MV-4-11 (cell line): ENCODE measurements at places on chromosomes 5 and 9.

- no peak for DNase-seq
Measured at GRCh38 chr5:55407059-55407684, 99.4 kb downstream of the MTREX start.

GRCh38 chr9:21964925-21965385 is 29.2 kb downstream of the CDKN2A start:
- peak; percentile 67 for DNase-seq

DNA sequence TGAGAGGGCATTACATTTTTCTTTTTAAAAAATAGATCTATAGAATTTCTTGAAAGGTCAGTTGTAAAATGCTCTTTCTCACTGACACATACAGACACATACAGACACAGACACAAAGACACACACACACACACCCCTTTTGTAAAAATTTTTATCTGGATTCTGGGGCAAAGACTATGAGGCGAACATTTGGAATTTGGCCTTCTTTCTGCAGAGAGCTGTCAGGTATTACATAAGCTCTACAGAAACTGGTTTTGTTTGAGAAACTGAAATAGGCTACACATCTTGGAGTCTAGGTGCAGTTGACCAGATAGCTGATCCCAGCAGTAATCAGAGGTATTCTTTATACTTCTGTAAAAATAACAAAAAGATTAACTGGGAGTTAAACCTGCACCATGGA is 315.9 kb upstream of the RPS23 start:
- DNase-seq = no peak

- no peak for DNase-seq
Measured at GRCh38 chr5:36734422-36734821, 128.0 kb downstream of the SLC1A3 start.

DNA sequence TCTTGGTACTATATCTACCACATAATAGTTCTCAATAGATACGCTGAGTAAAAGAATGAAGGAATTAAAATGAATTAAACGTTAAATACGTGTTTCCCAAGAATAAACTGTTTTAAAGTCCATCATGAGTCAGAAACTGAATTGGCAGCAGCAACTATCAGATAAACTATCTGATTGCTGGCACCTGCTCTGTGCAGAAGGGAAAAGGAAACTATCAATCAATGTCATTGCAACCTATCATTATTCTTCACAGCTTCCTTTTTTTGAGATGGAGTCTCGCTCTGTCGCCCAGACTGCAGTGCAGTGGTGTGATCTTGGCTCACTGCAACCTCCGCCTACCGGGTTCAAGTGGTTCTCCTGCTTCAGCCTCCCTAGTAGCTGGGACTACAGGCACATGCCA is 8.8 kb upstream of the WDR36 start:
- peak; percentile 7 for DNase-seq

GRCh38 chr5:91206734-91207133 is 176.4 kb downstream of the ARRDC3 start:
- no peak for DNase-seq

- no peak for DNase-seq
Measured at GRCh38 chr9:98992885-98993569, 49.3 kb downstream of the COL15A1 start.

DNA sequence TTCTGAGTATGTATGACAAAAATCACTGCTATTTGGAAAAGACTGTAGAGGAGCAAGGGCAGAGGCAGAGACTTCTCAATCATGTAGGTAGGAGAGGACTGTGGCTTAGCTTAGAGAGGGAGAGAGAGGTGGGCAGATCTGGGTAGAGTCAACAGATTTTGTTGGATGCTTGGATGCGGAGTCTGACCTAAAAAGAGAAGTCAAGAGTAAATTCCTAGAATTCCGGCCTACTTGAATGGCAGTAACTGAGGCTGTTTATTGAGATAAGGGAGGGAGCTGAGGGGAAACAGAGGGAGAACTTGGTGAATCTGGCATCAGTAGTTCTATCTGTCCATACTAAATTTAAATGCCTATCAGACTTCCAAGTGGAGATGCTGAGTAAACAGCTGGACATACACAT is 2.4 kb downstream of the TICAM2 start:
- DNase-seq = no peak

- peak; percentile 98 for DNase-seq
Measured at GRCh38 chr5:142795251-142795650, 25.1 kb downstream of the ARHGAP26 start.

- DNase-seq = no peak
Measured at GRCh38 chr5:93519740-93520139, 61.3 kb downstream of the NR2F1-AS1 start.

- no peak for DNase-seq
Measured at GRCh38 chr5:39299962-39300361, 64.3 kb downstream of the C9 start.

DNA sequence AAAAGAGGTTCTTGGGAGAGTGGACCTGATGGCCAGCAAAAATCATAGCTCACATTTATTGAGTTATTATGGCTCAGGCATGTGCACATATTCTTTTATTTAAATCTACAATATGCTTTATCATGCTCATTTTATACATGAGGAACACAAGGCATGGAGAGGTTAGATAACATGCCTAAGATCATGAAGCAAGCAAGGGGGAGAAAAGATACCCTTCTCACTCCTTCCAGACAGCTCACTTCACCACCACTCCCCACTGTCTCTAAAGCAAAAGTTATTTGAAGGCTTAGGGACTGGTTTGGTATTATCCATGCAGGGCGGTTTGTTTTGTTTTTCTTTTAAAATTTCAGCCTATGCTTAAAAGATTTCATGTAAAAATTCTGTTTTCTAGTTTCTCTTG is 59.0 kb upstream of the PDE8B start:
- no peak for DNase-seq

DNA sequence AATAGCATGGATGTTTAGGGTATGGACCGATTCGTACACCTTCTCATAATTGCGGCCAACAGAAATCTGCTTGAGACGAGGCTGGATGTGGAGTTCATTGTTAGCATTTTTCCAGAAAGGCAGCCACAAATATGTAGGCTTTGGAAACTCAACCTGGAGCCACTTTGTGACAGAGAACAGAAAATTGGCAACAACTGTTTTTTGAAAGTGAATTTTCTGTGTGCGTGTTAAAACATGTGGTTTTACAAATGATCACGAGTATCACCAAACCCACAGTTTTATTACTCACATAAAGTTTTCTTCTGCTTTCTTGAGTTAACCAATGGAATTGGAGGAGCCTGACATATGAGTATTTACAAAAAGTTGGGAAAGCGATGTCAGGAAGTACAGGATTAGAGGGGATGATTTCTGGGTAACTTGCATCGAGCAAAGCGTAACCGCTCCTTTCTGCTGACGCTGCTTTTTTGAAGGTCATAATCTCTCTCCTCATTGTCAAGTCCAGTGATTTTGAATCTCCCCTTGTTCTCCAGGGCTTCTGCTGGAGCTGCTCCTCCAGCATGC is 138.5 kb upstream of the TAF11L2 start:
- DNase-seq = peak; percentile 98

GRCh38 chr5:15286650-15287049 is 213.3 kb upstream of the FBXL7 start:
- DNase-seq = no peak

GRCh38 chr9:17928228-17928627 is 349.4 kb downstream of the SH3GL2 start:
- no peak for DNase-seq

- peak; percentile 35 for DNase-seq
Measured at GRCh38 chr5:163947848-163948666, 442.6 kb downstream of the MAT2B start.

DNA sequence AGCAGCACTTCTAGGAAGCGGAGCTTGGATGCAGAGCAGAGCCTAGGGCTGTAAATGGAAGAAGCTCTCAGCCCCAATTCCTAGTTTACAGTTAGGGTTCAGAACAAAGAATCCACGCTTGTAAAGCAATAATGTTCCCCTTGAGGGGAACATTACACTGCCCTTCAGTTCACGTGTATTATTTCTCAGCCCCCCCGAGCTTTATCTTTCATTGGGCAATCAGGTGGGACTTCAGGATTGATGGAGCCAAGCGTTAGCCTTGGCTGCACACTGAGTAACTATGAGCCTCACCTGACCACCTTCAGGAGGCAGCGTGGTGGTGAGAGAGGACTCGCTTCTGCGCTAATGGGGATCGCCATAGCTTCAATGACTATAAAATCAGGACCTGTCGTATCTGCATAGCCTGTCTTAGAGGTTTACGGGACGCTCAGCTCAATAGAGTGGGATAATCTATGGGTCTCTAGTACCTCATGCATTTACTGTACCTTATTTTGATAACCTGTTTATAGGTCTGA is 157.0 kb upstream of the RASEF start:
- no peak for DNase-seq

DNA sequence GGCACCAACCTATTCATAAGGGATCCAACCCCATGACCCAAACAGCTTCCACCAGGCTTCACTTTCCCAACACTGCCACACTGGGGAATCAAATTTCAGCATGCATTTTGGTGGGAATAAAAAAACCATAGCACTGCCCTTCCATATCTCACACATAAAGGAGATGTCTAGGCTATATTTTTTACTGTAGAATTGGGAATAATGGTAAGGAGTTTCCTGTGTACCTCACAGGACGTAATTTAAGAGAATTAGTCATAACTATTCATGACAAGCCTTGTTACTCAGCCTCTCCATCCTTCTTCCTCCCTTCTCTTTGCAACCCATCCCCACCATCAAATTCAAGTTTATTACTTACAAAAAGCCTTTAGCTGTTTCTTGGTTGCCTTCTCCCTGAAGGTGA is 352.1 kb downstream of the MLLT3 start:
- DNase-seq = no peak
